ENCODE measurements at places on chromosomes 5 and 9.

- DNase-seq: no peak
Observed at GRCh38 chr5:26009742-26010141, 1028.6 kb downstream of the CDH9 start.

DNA sequence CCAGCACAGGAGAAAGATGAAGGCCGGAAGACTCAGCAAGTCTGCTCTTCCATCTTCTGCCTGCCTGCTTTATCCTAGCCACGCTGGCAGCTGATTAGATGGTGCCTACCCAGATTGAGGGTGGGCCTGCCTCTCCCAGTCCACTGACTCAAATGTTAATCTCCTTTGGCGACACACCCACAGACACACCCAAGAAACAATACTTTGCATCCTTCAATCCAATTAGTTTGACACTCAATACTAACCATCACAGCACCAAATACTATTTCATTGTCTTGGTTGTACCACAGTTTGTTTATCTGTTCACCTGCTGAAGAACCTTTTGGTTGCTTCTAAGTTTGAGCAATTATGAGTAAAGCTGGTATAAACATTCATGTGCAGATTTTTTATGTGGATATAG, 23.7 kb downstream of the SMIM32 start:
- no peak for DNase-seq

GRCh38 chr5:147375151-147375550, 134.7 kb downstream of the DPYSL3 start:
- no peak for DNase-seq

DNA sequence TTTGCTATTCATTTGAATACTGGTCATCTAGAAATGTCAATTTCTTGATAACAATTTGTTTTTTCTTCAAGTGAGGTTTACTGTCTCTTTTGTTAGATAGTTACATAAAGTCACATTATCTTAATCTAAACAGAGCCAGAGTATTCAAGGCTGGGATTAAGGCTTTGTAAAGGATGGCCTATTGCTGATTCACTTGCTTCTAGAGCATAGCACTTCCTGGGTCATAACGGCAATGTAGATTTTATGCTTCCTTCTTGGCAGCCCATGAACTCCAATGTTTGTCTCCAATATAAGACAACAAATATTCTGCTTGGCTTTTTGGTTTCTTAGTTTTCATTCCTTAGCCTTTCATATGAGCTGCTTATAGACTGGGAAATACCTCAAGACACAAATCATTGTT, 2007.9 kb upstream of the CDH6 start:
- no peak for DNase-seq

GRCh38 chr9:3436629-3437420, 89.0 kb downstream of the RFX3 start:
- no peak for DNase-seq

DNA sequence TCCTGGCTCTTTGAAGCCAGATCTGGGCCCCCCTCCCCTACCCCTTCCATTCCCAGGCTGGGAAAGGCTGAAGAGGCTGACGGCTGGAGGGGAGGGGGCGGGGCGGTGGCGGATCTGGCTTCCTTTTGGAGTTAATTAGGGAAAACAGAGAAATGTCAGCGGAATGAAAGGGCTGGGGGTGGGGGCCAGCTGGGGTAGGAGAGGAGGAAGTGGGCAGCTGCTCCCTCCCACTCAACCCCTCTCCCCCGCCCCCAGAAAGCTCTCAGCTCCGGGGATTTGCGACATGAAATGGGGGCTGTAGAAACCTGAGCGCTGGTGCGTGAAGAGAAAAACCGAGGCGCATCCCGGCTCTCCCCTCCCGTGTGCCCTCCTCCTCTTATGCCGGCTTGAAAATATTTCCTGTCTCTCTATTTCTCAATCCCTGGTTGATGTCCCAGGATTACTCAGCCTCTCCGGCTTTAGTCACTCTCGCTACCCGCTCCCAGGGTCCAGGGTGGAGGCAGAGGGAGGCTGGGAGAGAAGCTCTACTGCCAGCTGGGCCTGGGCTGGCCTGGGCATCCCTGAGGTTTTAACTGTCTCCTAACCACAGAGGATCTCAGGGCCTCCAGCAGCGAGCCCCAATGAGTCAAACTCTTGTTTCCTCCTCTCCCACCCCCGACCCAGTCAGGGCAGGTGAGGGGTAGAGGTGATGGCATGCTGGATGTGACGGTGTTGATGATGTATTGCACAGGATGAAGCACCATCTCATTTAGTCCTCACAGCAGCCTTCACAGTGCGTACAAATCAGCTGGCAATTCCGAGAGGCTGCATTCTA, 20.1 kb downstream of the PCDHGC5 start:
- peak; percentile 81 for DNase-seq

DNA sequence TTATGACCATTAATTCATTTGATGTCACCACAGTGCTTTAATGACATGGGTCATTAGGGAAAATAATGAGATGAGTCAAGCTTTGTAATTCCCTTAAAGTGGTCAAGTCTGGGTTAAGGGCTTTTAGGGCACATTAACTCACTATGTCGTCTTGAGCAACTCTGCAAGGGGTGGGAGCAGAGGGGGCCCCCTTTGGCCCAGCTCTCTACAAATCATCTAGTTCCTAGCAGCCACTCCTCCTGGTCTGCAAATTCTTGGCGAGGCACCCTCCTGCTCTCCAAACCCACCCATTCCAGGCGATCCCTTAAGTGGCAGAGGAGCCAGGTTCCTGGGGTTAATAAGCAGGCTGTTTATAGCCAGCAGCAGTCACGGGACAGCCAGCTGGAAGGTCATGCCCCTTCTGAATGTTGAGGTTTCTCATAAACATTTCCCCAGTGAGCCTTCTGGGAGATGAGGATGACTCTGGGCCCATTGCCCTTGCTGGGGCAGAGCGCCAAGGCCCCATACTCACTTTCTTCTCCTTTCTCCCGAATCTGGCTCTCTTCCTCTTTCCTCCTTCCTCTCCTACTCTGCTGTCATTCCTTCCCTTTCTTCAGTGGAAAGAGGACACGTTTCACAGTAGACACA, 14.3 kb upstream of the GPX3 start:
- DNase-seq: no peak

GRCh38 chr9:68705531-68706362, 707 bp downstream of the PIP5K1B start:
- DNase-seq: peak; percentile 2

- peak; percentile 65 for DNase-seq
Observed at GRCh38 chr5:93078082-93079038, 502.7 kb downstream of the NR2F1-AS1 start.

DNA sequence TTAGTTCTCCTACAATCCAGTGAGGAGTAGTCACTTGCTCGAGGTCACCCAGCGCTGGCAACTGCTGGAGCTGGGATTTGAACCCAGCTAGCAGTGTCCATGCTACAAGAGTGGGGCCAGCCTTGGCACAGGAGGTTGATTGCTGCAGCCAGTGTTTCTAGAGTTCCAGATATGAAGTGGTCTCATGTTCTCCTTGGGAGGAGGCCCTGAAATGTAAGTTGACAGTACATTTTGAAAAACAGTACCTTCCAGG, 802 bp downstream of the CCDC107 start:
- peak; percentile 55 for DNase-seq

DNA sequence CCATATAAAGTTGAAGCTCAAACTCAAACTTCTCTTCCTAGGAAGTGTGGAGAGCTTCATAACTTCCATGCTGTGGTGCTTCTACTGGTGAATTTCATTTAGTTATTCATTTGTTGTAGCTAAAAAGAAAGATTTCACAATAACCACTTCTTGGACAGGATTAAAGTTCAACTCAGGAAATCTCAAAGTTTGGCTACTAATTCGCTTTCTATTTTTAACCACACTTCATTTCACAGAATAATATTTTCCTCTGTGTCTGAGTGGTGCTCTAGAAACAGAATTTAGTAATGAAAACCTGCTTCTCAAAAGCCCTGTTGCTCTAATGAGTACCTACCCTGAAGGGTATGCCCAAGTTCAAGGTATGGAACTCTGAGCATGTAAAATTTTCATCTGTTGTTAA, 73.9 kb downstream of the ACTBL2 start:
- no peak for DNase-seq

GRCh38 chr5:51988634-51989033, 605.4 kb downstream of the ISL1 start:
- DNase-seq: no peak

- DNase-seq: no peak
Observed at GRCh38 chr9:71120501-71121247, 747 bp downstream of the TRPM3 start.

GRCh38 chr5:137287569-137287968, 211.6 kb downstream of the SPOCK1 start:
- DNase-seq: no peak

DNA sequence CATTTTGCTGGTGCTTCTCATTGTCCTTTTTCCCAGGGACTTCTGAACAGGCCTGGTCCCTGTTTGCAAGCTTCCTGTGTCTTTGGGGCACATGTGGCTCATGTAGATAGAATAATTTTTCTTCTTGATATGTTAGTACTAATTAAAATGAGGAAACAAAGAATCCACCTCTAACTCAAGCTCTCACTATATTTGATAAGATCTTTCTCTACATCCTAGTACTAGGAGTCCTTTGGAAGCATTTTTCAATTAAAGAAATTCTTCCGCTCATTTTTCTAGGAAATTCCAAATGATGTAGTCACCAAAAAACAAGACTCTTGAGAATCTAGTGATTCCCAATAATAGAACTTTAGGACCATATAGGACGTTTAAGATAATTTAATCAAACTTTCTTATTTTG, 165.3 kb downstream of the SEC61B start:
- no peak for DNase-seq

DNA sequence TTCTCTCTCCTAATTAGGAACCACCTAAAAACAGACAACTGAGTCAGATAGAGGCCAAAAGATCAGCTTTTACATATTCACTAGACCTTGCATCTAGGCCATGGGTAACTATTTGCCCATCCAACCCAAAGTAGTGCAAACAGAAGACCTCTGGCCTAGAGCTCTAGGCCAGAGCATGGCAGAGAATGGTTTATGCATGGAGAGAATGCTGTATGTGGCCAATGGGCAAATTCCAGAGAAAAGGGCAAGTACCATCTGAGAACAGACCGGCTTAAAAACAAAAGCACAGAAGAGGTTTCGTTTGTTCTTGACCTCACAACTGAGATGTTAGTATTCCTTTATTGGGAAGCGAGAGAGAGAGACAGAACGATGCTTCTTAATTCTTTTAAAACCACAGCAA, 151.7 kb upstream of the RFX3 start:
- DNase-seq: no peak

GRCh38 chr5:95238560-95239325, 46.2 kb downstream of the MCTP1 start:
- peak; percentile 54 for DNase-seq

DNA sequence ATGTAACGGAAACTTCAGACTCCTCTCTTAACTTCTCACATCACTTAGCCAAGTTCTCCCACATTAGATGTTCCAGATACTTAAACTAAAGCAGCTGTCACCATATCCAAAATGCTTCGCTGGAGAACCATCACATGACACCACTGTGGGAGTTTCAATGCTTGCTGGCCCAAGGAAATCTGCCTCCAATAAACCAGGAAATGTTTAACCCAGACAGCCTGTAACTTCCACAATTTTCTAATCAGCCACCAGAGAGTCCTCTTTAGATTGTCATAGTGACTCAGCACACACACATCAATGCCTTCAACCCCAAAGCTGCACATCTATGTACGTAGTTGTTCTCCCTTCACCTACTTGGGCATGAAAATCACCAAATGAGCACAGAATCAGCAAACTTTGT, 118.7 kb downstream of the LPAR1 start:
- peak; percentile 77 for DNase-seq

GRCh38 chr9:18056993-18057369, 417.0 kb upstream of the ADAMTSL1 start:
- DNase-seq: no peak

DNA sequence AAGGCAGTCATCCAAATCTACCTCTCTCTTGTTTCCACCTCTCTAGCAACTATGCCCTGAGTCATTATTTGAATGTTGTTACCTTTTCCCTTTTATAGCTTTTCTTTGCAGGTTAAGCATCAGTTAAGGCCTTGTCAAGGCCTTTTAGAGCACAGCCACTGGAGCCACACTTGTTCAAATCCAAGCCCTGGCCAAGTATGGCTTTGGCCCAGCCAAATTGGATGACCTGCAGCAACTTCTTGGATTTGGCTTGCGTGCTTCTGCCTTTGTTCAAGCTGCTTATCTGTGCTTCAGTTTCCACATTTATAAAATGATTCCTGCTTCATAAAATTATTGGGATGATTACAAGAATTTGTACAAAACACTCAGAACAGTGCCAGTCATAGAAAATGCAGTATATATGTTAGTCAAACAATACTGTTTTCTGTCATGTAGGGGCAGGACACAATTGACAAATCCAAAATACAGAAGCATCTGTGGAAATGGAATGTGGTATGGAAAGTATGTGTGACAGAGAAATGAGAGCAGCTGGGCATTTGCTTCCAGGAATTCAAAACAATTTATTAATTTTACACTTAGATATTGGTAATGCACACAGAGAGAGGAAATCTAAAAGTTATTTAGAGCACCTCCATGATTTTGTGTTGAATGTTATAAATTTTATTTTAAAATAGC, 17.9 kb upstream of the RLN1 start:
- DNase-seq: no peak

- DNase-seq: no peak
Observed at GRCh38 chr5:97991236-97991635, 782.2 kb upstream of the RGMB start.

DNA sequence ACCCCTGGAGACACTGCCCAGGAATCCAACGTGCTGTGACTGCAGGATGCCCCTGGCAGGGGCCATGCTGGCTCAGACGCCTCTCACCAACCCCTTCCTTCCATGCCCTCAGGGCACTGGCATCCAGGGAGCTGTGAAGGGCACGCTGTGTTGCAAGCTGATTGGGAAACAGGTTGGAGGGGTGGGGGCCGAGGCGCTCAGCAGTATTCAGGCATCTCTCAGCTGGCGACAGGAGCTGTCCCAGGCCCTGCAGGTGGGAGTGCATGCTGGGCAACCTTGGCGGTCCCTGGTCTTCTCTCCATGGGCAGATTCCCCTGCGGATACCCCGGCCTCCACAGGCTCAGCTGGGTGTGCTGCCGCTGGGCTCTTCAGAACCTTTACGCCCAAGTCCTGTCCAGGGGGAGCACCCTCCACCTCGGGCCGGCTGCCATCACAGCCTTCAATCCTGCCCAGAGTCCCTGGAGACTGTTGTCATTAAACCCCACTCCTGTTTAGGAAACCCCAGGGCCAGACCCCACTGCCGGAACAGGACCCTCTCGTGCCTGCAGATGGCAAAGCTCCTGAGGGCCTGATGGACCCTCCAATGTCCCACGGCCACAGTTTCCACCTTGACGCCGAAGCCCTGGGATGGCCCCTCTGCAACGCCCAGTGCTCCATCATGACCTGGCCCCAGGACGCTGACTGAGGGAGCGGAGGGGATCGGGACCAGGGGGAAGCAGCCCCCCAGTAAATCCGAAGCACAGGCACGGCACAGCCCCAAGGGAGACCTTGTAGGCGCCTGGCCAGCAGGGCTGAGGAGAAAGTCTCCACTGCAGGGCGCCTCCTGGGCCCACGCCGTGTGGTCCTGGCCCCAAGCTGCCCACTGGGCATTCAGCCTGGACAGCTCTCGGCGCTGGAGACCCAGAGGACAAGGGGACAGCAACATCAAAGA, 9.3 kb downstream of the TPPP start:
- DNase-seq: no peak
